ENCODE measurements at places on chromosomes 6 and 20. TPM values are rescaled to one million over a fixed set of nuclear protein-coding genes. Genes with fewer than 3 reads are reported as not detected.

GRCh38 chr6:40535110-40535818 lies 51.9 kb downstream of the LRFN2 start:
- DNase-seq, result no peak

- DNase-seq, result no peak
Observed at GRCh38 chr20:4120921-4121321, 105.6 kb upstream of the RNF24 start.

DNA sequence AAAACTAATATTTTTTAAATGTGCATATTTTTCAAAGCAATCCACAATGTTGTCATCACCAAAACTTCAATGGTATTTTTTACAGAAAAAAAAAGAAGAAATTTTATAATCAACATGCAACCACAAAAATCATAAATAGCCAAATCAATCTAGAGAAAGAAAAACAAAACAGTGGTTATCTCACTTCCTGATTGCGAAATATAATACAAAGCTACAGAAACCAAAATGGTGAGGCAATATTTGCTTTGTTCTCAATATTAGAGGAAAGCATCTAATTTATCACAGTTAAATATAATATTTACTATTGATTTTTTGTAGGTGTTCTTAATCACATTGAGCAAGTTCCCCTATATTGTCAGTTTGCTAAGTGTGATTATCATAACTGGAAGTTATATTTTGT lies 720.7 kb upstream of the ADGRB3 start:
- no peak for DNase-seq

DNA sequence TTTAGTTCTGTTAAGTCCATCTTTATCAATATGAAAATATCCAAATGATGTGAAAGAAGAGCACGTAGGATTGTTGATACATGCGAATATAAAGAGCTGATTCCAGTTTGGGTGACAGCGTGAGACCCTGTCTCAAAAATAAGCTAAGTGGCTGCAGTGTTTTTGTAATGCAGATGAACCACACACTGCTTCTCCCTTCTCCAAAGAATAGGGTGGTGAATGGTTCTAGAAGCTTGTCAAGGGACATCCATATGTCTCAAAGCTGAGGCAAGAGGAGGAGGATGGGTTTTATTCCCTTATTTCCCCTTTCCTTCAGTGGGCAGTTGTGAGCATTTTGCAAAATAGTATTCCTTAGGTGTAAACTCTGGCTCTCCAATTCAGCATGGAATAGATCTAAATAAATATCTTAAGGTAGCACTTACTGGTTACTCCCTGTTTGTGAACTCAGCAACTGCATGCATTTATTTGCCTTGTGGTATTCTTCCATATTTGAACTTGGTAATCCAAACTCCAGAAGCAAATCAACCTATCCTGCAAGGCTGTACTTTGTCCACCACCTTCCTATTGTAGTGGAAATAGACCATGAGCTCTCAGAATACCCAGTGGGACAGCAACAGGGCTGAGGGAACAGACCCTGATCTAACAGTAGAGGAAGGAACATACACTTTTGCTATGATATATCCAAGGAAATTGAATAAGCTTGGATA lies 38.0 kb downstream of the XRN2 start:
- no peak for DNase-seq

DNA sequence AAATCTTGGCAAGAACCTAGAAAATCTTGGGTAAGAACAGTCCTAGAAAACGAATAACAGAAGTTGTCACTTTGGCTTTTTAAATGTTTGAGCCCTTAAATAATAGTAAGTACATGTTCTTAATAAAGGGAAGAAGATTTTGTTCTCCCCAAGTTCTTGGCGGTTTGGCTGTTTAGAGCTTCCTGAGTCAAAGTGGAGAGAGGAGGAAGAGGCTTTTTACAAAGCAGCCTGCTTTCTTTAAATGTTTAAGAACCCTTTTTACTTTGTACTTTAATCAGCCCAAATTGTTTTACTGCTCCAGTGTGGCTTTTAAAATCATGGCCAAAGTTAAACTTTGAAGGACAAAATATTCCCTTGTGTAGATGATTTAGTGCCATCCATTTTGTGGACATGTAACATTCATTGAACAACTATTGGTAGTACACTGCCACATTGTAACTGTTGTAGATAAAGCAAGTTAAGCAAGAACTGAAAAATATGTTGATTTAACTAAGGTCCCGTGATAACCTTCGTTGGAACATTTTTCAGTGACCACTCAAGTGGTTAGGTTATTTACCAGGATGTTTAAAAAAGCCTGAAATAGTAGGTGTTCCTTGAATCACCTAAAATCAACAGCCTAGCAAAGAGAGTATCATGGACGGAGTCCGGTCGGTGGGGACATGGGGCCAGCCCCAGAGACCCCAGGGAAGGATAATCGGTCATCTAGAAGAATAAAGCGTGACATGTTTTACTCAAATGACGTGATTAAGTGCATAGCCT lies 2.4 kb downstream of the AMD1 start:
- DNase-seq, result no peak

DNA sequence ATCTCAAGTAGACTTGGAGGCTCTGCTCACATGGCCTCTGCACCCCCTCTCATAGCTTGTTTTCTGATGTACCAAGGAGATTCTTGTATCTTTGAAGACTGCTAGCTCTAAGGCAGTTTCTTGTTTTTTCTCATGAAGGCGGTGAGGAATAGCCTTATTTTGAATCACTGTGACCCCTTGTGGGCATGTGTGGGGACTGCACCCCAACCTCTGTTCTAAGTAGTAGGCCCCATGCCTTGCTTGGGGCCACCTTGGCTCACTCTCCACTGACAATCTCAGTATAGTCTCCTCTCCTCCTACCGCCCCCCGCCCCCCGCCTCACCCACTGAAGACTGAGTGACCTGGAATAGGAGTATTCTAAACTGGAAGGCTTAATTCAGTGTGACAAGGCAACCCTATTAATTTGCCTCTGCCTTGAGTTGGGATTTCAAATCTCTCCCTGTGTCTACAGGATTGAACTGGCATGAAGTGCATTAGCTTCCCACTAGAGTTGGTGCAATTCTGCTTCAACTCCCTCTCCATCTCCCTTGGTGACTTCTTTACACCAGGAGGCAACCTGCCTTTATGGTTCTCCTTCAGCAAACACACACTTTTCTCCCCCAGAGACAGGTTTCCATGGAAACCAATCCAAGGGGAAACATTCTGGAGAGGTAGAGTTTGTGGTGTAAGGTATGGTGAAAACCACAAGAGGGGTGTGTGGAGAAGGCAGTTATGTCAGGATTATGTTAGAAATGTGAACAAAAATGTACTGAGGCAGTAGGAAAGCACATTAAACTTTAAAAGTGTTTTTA lies 75.4 kb upstream of the ECI2 start:
- DNase-seq, result peak; percentile 63

DNA sequence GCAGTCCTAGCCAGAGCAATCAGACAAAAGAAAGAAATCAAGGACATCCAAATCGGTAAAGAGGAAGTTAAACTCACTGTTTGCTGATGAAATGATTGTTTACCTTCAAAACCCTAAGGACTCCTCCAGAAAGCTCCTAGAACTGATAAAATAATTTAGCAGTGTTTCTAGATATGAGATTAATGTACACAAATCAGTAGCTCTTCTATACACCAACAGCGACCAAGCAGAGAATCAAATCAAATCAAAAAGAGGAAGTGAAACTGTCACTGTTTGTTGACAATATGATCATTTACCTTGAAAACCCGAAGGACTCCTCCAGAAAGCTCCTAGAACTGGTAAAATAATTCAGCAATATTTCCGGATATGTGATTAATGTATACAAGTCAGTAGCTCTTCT lies 21.7 kb downstream of the SERPINB9 start:
- no peak for DNase-seq

DNA sequence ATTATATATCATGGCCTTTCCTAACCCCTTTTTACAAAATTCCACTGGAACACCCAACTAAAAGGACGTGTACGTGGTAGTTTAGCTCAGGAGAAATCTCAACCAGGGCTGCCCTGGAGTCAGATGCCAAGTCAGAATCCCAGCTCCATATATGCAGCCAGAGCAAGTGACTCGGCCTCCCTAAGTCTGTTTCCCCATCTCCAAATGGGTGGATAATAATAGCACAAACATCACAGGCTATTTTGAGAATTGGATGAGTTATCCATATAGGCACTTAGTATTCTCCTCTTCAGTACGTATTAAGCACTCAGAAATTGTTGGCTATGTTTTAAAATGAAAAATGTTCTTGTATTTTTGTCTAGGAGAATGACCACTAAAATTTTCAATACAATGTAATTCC lies 481.5 kb downstream of the CD109 start:
- no peak for DNase-seq

GRCh38 chr6:80338201-80338836 lies 231.8 kb downstream of the BCKDHB start:
- DNase-seq, result peak; percentile 52

DNA sequence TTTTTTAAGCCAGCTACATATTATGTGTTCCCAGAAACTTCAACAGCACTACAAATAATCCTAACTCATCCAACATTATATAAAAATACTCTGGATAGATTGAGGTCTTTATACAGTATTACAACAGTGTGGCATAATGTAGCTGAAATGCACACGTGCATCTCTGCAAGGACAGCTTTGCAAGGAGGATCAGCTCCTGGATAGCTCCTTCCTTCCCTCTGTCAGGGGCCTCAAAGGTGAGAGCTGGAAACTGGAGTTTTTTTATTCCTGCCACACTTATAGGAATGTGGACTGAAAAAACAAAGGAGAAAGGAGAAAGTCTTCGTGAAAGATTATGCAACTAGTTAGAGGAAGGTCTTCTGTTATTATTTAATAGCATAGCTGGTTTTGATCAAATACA lies 53.1 kb downstream of the PLG start:
- no peak for DNase-seq

- no peak for DNase-seq
Observed at GRCh38 chr20:63509088-63509564, 10.2 kb upstream of the EEF1A2 start.

DNA sequence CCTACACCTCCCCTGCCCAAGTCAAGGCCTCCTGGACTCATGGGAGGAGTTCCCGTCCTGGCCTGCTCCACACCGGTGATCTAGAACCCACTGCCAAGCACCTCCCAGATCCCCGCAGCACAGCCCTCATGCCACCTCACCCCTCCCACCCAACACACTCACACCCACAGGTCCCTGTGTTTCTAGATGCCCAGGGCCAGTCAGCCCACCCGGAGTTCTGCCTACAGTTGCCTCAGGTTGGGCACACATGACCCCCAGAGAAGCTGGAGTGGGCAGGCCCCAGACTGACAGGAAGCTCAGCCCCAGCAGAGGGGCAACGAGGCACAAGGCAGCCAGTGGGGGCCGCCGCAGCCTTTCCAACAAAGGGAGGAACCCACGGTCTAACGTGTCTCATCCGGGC lies 29.6 kb downstream of the RRBP1 start:
- no peak for DNase-seq

DNA sequence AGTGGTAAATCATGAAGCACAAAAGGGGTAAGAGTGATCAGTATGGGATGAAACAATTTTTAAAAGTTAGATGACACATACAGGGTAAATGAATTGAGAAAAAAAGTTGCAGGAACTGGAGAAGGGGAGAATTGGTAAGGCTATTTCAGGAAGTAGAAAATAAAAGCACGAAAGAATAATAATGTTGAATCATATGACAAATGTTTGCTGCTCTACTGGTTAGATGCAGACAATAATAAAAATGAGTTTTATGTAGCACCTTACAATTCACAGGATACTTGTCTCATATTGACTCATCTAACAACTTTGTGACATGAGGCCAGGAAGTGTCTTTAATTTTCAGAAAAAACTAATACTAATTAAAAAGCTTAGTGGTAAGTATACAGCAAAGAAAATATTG lies 566.5 kb upstream of the MARCKS start:
- DNase-seq, result no peak

GRCh38 chr20:51535075-51535386 lies 7.5 kb downstream of the NFATC2 start:
- DNase-seq, result no peak

- no peak for DNase-seq
Observed at GRCh38 chr20:60957621-60958020, 294.4 kb upstream of the CDH4 start.

DNA sequence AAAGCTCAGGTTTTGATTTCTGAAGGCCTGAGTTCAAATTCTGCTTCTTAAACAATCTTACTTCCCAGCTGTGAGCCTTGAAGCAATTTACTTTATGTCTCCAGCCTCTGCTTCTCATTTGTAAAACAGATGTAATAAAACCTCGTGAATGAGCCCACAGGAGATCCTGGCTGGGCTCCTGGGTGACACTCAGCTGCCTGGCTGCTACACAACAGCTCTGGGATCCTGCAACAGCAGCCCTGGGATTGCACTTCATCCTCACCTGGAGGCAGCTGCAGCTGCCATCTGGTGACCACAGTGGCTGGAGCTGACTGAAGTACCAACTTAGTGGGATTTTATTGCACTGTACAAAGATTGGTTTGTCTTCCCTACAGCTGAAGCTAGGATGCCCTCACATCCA lies 98.6 kb downstream of the NDUFAF5 start:
- DNase-seq, result no peak

GRCh38 chr6:170289951-170290295 lies 955 bp downstream of the DLL1 start:
- no peak for DNase-seq

- DNase-seq, result no peak
Observed at GRCh38 chr6:109456710-109457561, 1.4 kb upstream of the MICAL1 start.

- no peak for DNase-seq
Observed at GRCh38 chr6:79079561-79080041, 1.5 kb upstream of the PHIP start.

DNA sequence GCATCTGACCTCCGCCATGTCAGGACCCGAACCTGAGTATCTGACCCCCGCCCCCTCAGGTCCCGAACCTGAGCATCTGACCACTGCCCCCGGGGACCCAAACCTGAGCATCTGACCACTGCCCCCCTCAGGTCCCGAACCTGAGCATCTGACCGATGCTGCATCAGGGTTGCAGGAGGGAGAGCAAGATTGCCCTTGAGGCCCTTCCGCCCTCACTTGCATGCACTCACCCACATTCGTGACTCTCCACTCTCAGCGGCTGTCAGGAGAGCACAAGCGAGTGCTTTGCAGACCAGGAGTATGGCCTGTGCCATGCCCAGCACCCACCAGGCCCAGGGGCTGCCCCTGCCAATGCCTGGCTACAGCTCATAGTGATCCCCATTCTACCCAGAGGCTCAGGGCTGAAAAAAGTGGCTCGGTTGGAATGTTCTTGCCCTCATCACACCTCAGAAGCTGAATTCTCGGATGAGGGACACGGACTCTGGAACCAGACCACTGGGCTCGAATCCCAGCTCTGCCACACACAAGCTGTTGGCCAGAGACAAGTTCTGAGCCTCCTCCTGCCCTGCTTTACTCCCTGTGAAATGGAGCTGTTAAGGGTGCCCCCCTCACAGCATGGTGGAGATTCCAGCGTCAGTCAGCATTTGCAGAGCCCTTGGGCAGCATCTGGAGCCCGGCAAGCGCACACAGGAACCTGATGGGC lies 82.1 kb downstream of the DLL1 start:
- DNase-seq, result no peak

- no peak for DNase-seq
Observed at GRCh38 chr6:7201732-7202541, 94.2 kb downstream of the RREB1 start.

GRCh38 chr6:108902382-108902792 lies 54.2 kb downstream of the ARMC2 start:
- no peak for DNase-seq

The RSPH9 gene
- not detected for total RNA-seq

The CCN5 gene
- total RNA-seq, result not detected

The CRIP3 gene
- total RNA-seq, result not detected

The CEBPB gene
- 6.6 TPM for total RNA-seq

The SMIM29 gene
- 3.2 TPM for total RNA-seq
